ENCODE measurements at places on chromosomes 5 and 9. TPM values are rescaled to one million over a fixed set of nuclear protein-coding genes. Genes with fewer than 3 reads are reported as not detected.
A peak's percentile ranks its signal among the peaks of the same experiment; 100 is the strongest.

GRCh38 chr9:123753016-123753415 is 176.9 kb downstream of the DENND1A start:
- DNase-seq, result no peak

- DNase-seq, result no peak
Observed at GRCh38 chr9:21402386-21403251, 6.3 kb upstream of the IFNA8 start.

GRCh38 chr5:9888501-9888901 is 258.4 kb upstream of the TAS2R1 start:
- peak; percentile 96 for DNase-seq

GRCh38 chr9:76643399-76644117 is 120.7 kb upstream of the PCA3 start:
- no peak for DNase-seq

DNA sequence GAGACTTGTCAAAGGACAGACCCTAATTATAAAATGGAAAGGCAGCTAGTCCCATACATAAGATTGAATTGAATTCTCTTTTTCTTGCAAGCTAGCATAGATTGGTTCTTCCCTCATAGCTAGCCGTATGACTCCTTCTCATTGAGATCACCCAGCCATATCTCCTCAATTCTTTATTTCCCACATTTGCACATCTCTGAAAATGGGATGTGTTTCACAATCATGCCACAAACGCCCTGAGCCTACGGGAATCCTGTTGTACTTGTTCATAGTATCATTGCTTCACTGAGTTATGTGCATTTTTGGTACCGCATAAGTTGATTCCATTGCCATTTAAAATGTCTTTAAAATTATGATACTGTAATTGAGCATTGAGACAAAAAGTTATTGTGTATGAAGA is 90.5 kb downstream of the PCSK1 start:
- DNase-seq, result no peak

DNA sequence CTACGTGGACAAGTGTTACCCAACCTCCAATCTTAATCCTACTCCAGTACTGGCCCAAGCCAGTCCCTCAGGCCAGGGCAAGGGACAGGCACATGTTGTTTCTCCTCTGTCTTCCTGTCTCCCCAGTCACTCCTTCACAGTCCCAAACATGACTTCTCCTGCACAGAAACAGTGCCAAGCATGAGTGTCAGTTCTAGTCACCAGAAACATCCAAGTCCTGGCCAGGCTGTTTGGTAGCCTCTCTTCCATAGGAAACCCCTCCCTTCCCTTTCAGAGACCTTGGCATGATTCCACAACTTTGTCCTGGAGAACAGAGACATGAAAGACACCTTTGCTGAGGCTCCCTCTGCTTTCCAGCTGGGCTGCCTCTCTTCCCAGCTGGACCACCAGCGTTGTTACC is 56.2 kb upstream of the SLC2A8 start:
- no peak for DNase-seq

GRCh38 chr5:67163863-67164595 is 32.6 kb downstream of the CD180 start:
- DNase-seq, result no peak

- DNase-seq, result no peak
Observed at GRCh38 chr9:79127661-79128060, 444.1 kb upstream of the TLE4 start.

Gene COL15A1
- 1.9 TPM for total RNA-seq

Data from IMR-90 (cell line).